ENCODE measurements at places on chromosomes 12 and 14.
A peak's percentile ranks its signal among the peaks of the same experiment; 100 is the strongest.

DNA sequence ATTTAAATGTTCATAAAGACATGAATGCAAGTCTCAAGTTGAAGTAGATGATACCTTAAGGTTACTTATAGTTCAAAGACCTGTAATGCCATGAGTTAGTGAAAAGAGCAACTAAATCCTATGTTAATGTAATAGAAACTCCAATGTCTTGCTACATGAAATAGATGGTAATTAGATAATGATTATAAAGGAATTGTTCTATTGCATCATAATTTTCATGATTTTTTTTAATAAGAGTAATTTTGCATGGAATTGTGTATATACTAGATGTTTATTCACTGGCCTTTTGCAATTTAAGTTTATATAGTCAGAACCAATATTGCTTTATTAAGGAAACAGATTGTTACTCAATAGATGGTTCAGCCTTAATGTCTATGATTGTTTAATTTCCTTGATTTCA is 115.5 kb upstream of the SYT10 start:
- no peak for DNase-seq

- no peak for DNase-seq
Measured at GRCh38 chr14:20486684-20487395, 17.6 kb downstream of the PNP start.

GRCh38 chr14:68979722-68980451 is 785 bp upstream of the ACTN1 start:
- no peak for DNase-seq

DNA sequence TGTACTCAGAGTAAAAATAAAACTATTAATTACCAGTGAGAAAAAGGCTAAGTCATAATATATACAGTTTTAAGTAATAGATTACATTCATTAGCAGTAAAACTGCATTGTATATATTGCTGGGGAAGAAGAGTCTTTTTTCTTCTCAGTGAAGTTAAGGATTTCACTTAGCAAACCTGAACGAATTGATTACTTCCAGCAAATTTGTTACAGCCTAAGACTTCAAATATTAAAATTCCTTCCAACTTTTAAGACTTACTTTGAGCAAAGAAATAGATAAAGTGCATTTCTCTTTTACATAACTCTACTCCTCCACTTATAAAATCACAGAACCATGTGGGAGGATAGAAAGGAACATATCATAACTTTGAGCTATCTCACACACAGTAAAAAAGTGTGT is 43.3 kb downstream of the PIK3C2G start:
- no peak for DNase-seq

- no peak for DNase-seq
Measured at GRCh38 chr14:49688701-49689030, 652 bp upstream of the POLE2 start.

DNA sequence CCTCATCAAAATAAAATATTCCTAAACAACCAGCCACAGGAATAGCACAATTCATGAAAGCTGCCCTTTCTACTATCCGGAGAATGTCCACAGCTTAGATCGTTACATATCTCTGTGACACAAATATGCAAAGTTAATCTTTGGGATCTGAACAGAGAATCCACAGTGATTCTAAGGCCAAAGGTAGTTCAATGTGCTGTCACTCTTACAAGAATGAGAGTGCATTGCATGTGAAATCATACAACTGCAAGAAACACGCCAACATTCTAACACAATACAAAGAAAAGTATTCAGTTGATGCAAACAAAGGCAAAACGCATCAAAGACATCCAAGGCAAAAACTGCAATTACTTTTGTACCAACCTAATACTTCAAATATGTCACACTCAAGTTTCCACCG is 60.4 kb downstream of the KSR2 start:
- no peak for DNase-seq

GRCh38 chr14:102786768-102787167 is 9.5 kb downstream of the TRAF3 start:
- DNase-seq: no peak

GRCh38 chr14:79278798-79279644 is 932.3 kb downstream of the DIO2 start:
- DNase-seq: peak; percentile 88

- no peak for DNase-seq
Measured at GRCh38 chr14:31895646-31896045, 181.5 kb upstream of the ARHGAP5 start.

DNA sequence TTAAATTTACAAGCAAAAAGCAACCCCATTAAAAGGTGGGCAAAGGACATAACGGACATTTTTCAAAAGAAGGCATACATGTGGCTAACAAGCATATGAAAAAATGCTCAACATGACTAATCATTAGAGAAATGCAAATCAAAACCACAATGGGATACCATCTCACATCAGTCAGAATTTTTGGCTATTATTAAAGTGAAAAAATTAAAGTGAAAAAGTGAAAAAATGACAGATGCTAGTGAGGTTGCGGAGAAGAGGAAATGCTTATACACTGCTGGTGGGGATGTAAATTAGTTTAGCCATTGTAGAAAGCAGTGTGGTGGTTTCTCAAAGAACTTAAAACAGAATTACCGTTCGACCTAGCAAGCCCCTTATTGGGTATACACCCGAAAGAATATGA is 7.9 kb downstream of the OTOGL start:
- DNase-seq: no peak

- DNase-seq: no peak
Measured at GRCh38 chr12:88868050-88868449, 287.8 kb upstream of the KITLG start.

DNA sequence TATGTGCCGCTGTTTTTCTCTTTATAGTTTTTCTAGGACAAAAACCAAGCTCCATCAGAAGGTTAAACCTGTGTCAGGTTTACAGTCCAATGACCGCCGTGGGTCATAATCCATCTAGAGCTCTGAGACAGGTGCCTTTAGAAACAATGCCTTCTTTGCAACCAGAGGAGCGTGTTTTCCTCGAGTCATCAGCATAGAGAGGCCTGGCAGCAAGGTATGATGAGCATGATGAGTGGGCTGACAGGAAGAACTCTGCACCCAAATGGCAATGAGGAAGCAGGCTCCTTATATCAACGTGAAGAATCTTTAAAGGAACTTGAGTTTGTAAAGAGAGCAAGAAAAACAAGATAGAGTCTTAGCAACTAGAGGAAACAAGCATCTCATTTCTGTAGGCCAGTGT is 60.5 kb upstream of the NUDT4 start:
- DNase-seq: peak; percentile 20

DNA sequence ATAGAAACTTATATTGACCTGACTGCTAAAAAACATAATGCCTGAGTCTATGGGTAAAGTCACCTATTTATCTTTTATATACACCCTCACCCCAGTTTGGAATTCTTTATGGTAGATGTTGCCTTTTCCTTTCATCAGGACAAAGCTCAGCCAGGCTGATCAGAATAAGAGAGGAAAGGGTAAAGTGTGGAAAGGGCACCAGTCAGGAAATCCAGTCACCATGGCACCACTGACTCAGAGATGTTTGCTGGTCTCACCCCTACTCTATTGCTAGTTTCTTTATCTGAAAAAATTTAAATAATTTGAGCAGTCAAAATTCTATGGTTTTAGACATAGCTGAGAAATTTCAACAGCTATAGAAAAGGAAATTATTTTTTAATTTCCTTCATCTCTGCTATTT is 49.2 kb upstream of the SSTR1 start:
- DNase-seq: no peak

- DNase-seq: no peak
Measured at GRCh38 chr12:69719336-69720316, 19.0 kb upstream of the RAB3IP start.

DNA sequence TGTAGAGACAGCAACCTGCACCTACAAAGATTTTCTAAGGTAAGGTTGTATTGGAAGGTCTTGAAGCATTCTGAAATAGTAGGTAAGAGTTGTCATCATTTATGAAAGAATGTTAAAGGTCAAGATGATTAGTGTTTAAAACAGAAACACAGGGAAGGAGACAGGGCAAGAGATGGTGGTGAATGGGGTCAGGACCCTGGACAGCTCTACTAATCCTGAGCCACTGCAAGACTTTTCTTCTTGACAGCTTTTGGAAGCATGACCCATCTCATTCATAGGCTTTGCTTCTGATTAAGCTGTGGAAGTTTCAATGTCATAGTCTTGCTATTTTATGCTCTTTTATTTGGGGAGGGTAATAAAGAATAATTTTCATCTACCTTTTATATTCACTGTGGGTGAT is 75.5 kb upstream of the CAND1 start:
- DNase-seq: no peak

DNA sequence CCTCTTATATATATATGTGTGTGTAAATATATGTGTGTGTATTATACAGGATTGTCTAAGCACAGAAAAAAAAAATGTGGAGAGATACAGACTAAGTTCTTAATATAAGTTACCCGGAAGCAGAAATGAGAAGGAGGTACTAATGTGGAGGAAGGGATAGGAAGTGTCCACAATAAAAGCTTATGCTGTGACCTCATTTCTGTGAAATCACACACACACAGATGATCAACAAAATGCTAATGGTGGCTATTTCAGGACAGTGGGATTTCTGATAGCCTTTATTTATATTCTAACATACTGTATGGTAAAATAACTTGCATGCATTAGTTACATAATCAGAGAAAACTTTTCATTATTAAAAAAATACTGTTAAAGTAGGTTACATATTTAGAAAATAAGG is 8.5 kb upstream of the RAD51AP1 start:
- no peak for DNase-seq

DNA sequence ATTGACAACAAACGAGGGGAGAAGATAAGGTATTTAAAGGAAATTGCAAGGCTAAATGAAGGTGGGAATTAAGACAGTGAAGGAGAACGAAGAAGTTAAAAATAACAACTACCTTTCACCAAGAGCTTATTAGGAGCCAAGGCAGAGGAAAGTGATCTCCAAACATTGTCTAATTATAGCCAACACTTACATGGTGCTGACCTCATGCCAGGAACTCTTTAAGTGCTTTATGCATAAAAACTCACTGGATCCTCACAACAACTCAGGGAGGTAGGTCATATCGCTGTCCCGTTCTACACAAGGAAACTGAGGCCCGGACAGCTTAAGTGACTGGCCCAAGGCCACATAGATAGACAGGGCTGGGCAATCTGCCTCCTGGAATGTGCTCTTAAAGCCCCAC is 19.5 kb downstream of the TAMALIN start:
- no peak for DNase-seq

DNA sequence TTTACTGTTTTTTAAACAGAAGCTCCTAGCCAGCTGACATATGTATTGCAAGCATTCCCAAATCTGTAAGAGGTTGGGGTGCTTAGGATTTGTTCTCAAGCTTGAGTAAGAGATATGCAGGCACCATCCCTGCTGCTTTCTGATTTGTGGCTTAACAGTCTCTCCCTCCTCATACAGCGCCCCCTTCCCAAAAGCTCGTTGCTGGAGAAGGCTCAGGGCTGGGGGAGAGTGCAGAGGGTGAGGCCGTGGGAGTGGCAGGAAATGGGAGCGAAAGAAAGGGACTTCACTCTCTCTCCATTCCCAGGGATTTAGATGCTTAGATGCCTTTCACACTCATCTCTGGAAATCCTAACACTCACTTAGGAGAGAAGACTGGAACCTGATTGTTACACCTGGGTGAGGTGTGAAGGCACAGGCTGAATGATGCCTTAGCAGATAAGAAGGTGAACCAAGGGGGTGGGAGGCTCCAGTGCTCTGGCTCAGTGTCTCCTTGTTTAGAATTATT is 172.0 kb downstream of the C12orf75 start:
- no peak for DNase-seq

DNA sequence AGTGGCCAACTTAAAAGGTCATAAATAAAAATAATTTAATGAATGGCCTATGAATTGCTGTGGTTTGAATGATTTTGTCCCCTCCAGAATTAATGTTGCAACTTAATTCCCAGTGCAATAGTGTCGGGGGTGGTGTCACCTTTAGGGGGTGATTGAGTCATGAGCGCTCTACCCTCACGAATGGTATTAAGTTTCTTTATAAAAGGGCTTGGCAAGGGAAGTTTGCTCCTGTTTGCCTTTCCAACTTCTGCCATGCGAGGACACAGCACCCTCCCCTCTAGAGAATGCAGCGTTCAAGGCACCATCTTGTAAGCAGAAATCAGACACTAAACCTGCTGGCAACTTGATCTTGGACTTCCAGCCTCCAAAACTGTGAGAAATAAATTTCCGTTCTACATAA is 253.3 kb downstream of the ATXN7L3B start:
- DNase-seq: no peak

GRCh38 chr12:47023953-47024352 is 55.5 kb upstream of the PCED1B start:
- no peak for DNase-seq

GRCh38 chr14:42872786-42873185 is 1266.1 kb downstream of the LRFN5 start:
- no peak for DNase-seq

DNA sequence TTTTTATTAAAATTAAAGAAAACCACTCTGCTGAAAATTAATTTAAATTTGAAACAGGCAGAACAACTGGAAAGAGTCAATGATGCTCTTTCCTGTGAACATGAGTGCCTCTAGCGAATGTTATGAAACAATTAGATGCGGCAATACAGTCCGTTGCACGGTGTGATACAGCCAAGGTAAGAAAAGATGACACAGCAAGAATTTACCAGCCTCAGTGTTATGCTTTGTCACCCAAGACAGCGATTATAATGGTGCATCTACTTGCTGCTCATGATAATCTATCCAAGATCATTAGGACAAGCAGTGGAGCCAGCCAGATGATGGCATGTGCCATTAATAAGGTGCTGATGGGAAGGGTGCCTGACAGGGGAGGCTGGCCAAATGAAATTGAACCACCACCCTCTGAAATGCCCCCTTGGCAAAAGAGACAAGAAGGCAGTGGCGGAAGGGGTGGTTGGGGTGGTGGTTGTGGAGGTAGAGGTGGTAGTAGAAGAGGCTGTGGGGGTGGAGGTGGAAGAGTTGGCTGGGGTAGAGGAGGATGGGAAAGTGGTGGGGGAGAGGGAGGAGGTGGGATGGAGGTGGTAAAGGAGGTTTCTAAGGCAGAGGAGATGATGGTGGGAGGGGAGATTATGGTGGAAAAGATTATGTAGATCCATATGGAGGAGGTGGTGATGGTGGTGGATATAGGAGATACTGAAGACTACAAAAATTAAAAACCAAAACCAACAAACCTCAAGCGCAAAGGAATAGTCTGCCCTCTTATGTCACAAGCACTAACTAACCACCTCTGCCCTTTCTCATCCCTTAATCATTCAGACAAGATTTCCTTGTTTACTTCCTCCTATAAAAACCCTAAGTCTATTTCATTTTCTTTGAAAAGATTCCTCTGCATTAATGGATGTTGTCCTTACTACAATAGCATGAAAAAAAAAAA is 4.0 kb upstream of the RESF1 start:
- DNase-seq: no peak

GRCh38 chr12:77167801-77168200 is 102.4 kb upstream of the E2F7 start:
- no peak for DNase-seq

DNA sequence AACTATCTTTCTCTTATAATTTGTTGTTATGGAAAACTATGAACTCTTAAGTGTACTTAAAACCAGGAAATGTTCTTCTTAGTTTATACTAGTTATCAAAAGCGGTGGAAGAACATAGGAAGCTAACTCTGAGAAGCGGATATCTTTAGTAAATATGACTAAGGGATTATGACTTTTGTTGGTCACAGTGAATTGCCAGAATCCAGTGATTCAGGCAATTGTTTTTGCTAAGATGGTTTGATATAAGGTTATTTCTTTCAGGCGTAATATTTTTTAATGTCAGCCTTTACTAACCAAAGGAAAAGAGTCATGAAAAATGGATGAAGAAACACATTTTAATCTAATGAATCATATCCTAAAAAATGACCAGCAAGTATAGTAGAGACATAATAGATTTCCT is 473.5 kb downstream of the FOXG1 start:
- DNase-seq: no peak

GRCh38 chr12:12872934-12873275 is 18.5 kb upstream of the GPRC5A start:
- DNase-seq: no peak

GRCh38 chr14:96156804-96157760 is 47.6 kb upstream of the BDKRB2 start:
- DNase-seq: peak; percentile 33
